ENCODE measurements at places on chromosomes 1 and 21.

DNA sequence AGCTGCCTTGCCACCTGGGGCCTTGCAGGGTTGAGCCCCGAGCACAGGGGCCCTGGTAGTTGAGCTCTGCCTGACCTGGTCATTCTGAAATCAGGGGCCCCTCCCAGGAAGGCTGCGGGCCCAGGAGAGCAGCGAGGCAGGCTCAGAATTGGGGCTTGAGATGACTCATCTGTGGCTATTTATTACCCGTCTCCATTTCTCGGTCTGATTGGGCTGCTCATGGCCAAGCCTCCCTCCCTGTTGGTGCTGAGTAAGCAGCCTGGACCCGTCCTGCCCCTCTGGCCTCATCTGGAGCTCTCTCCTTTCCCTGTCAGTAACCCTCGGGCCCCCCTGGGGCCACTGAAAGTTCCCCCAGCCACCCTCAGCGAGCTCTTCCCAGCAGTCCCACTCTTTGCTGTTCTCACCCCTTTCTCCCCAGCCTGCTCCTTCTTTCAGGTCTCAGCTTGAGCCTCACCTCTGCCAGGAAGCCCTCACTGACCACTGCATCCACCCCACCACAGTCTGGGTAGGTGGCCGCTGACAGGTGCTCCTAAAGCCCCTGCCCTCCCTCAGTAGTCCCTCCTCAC, 11.0 kb upstream of the TNFRSF8 start:
- DNase-seq = peak; percentile 61

DNA sequence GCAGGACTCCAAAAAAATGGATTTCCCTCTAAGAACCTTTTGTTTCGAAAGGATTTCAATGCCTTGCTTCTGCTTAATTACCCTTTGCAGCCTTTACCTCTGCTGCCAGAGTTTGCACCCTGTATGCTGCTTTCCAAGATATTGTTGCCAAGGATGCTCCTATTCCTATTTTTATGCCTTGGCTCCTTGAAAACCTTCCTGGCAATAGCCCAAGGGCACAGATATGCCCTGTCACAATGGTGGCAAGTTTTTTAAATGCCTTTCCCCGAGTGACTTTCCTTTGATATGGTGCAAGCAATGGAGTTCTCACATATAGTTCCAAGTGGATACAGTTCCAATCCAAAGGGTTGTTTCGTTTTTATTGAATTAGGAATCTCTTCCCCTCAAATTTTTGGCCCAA, 1983.0 kb downstream of the MRPL39 start:
- DNase-seq = no peak

- DNase-seq = no peak
Measured at GRCh38 chr1:209696673-209697072, 8.0 kb upstream of the HSD11B1 start.

GRCh38 chr1:58815686-58816071, 31.8 kb upstream of the JUN start:
- peak; percentile 14 for DNase-seq

DNA sequence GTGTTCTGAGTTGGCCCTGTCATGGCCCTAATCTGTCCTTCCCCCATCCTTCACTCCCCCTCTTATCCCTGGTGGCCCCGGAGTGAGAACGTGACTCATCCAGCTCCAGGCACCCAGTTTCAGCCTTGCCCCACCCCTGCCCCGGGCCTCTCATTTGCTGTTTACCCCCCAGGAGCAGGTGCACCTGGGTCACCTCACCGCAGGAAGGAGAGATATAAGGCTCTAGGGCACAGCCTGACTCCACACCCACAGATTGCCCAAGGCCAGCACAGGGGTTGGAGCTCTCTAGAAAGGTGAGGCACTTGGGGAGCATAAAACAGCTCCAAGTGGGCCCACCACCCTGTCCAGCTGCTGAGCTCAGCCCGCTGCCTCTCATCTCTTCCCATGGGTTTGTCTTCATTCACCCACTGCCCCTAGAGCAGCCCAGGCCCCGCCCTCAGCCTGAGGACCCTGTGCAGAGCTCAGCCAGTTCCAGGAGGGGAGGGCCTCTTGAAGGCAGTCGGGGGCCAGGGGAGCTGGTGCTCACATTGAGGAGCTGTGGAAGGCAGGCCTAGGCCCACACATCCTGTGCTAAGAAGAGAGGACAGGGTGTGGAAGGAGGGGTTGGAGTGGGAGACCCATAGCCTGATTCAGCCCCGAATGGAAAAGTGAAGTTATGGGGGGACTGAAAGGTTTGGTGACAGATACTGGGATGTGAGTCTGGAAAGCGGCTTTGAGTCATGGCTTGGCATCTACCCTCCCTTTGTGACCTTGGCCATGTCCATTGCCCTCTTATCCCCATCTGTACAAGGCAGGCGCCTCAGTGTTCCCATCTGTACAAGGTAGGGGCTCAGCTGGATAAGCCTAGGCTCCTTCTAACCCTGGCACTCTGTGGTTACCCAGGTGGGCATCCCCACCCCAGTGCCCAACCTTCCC, 16.1 kb upstream of the GPR37L1 start:
- DNase-seq = no peak

GRCh38 chr1:158830074-158830677, 975 bp upstream of the MNDA start:
- DNase-seq = no peak

DNA sequence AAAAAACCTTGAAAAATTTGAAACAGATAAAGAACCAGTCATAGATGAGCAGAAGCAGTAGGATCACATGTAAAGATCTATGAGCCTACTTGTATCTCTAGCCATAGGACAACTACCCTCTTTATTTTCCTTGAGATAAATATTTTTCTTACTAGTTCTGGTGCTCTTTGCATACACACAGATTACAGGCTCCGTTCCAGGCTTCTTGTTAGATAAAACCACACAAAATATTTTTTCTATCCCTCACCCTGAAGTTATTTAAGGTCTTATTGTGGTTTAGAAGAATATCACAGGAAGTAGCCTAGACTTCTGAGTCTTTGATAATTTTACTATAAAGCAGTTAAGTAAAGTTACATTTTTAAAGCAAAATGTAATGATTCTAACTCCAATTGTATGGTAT, 512.2 kb downstream of the NEGR1 start:
- peak; percentile 19 for DNase-seq

DNA sequence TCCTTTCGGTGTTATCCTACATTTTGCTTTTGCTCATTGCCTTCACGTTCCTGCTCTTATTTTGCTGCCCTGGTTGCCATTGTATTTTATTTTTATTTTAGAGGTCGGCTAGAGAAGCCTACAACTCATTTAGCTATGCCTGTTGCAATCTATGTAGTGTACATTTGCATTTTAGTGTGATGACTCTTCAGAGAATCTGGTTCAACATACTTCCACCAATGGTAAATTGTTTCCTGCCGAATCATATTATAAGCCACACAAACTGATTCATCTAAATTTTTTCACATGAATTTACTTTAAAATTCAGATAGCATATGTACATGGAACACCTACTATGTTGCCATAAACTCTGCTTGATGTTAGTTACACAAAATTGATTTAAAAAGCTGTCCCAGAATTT, 1596.9 kb downstream of the PLA2G4A start:
- peak; percentile 51 for DNase-seq

DNA sequence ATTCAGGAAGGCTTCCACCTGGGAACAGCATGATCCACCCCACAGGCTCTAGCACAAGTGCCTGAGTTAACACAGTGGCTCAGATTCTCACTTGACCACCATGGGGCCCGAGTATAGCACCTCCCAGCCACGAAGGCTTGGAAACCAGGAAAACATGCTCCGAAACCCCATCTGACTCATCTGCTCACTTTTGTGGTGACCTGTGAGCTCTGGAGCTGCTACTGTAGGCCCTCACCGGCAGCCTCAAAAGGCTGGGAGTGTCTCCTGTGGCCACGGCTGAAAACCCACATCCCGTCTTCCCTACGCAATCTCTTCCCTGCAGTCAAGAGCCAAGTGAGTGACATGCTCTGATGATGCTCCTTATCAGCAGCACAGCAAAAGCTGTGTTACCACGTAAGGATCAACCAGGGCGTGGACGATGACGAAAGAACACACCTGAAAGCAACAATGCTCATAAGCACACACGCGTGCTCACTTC, 81.4 kb downstream of the TGFBR3 start:
- no peak for DNase-seq

DNA sequence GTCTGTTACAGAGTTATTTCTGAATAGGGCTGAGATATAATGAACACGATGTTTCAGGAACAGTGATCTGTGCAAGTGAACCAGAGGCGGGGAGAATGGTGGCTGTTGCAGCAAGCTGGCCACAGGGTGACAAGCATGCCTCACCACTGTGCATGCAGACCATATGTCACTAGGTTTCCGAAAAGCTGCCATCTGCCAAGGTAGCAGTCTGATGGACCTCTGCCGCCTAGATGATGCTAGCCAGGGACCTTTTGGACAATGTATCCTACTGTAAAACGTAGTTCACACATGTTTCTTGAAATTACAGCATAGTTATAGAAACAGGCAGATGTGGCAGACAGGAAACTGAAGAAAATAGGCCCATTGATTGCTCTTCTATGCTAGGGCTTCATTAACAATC, 204.2 kb upstream of the RRP15 start:
- no peak for DNase-seq

DNA sequence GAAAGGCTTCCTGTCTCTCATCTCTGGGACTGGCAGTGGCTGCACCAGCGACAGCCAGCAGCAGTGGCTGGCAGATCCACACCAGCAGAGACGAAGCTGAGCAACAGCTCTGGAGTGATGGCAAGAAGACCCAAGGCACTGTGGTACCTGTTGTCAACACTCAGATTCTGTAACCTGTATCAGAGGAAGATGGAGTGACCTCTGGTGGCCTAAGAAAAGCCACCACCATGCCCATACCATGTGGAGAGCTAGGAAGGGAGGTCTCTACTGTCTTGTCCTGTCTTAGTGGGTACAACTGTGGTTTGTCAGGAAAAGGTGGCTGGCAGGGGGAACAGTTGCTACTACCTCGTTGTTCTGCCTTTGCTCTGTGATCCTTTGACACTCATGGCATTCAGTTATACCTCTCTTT, 22.5 kb upstream of the RHBDL2 start:
- DNase-seq = no peak
